GM23338 (cell line): ENCODE measurements at places on chromosomes 12 and 14.

DNA sequence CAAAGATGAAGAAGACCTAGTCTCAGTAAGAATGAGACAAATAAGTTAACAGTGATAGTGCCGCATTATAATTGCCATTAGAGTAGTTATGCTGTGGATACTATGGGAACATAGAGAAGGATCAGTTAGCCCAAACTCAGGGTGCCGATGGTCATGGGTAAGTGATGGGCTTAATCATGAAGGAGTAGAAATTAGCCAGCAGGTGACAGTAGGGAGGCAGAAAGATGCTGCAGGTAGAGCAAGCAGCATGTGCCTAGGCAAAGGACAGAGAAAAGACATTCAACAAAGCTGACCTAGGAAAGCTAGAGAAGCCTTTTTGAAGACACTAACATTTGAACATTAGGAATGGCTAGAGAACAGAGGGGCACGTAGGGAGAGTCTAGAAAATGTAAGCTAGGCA lies 30.6 kb upstream of the PTPRQ start:
- DNase-seq = peak; percentile 35

DNA sequence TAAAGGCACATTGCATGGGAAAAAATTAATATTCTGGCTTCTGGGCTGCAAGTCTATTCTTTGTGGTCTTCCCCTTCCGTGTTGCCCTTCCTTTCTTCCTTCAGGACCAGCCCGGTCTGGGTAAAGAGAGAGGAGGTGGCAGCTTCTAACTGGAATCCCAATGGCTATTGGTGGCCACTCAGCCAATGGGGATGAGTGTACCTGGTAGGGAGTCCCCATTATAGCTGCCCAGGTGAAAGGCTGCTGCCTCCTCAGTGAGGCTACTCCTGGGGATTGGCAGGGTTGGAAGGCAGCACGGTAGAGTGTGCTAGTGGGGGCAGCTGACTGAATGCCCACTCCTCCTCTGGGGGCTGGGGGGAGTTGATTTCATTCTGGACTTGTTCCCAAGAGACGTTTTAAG lies 112.6 kb downstream of the RBM19 start:
- DNase-seq = no peak

DNA sequence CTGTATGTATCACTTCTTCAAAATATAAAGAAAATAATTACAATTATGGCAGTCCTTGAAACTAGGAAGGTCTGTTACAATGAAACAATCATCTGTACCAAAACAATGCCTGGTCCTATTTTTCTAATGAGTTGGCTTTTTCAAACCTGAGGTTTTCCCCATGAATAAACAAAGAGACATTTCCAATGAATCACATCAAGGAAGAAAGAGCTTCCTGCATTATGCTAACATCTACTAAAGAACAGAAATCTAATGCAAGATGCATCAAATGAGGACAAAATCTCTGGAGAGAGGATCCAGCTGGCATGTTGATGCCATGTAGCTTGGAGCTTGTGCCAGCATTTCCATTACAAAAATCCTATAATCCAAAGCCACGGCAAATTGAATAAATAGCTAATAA lies 29.3 kb downstream of the NIN start:
- no peak for DNase-seq

- DNase-seq = peak; percentile 0
These were observed 2.0 kb downstream of the ASPG start for GRCh38 chr14:104087505-104087904.

DNA sequence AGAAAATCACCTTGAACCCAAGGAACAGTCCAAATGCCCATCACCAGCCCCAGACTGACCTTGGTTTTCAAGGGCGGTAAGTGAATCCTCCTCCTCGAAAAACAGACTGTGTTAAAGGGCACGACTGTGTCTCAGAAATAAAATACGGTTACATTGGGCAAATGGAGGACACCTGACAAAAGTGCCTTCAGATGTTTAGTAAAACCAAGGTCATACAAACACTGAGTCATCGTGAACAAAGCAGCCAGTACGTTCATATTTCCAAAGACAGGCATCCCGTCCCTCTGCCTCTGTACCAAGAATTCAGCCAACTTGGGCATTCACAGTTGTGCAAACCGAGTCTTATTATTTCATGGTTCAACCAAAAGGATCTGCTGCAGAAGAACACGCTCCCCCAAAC lies 25.9 kb downstream of the FOXN3 start:
- no peak for DNase-seq

GRCh38 chr14:92922883-92923743 lies at the start of gene CHGA:
Gene CHGA, plus strand, starts transcription at chr14:92923150. Its CDS starts 210 bp downstream, at chr14:92923360.
- DNase-seq = peak; percentile 89

GRCh38 chr12:60205500-60205899 lies 609.7 kb downstream of the SLC16A7 start:
- peak; percentile 30 for DNase-seq

GRCh38 chr12:2119266-2119665 lies 66.5 kb downstream of the CACNA1C start:
- no peak for DNase-seq
